Natural killer cell (primary cell): ENCODE measurements at places on chromosomes 6 and 20. TPM values are rescaled to one million over a fixed set of nuclear protein-coding genes. Genes with fewer than 3 reads are reported as not detected.

Gene TSPYL4
- 21.5 TPM for total RNA-seq

Gene HLA-DRA
- 160 TPM for total RNA-seq

Gene SYNDIG1
- not detected for total RNA-seq

Gene RFX6
- not detected for total RNA-seq

Gene CD40
- 7.1 TPM for total RNA-seq

Gene GPX6
- total RNA-seq: not detected

- DNase-seq: peak; percentile 4
Observed at GRCh38 chr6:19999319-20000191, 162.4 kb downstream of the ID4 start.

GRCh38 chr20:62791301-62792181, 4.7 kb upstream of the MRGBP start:
- DNase-seq: peak; percentile 45

- no peak for DNase-seq
Observed at GRCh38 chr6:71396410-71396801, 107.8 kb downstream of the OGFRL1 start.

GRCh38 chr6:46828939-46829338, 35.8 kb downstream of the MEP1A start:
- DNase-seq: no peak

- DNase-seq: no peak
Observed at GRCh38 chr20:43357352-43357751, 100.3 kb upstream of the SRSF6 start.

DNA sequence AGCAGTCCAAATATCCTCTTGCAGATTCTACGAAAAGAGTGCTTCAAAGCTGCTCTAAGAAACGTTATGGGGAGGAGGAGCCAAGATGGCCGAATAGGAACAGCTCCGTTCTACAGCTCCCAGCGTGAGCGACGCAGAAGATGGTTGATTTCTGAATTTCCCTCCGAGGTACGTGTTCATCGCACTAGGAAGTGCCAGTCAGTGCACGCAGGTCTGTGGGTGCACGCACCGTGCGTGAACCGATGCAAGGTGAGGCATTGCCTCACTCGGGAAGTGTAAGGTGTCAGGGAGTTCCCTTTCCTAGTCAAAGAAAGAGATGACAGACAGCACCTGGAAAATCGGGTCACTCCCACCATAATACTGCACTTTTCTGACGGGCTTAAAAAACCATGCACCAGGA, 272.1 kb upstream of the DEFB115 start:
- DNase-seq: no peak

DNA sequence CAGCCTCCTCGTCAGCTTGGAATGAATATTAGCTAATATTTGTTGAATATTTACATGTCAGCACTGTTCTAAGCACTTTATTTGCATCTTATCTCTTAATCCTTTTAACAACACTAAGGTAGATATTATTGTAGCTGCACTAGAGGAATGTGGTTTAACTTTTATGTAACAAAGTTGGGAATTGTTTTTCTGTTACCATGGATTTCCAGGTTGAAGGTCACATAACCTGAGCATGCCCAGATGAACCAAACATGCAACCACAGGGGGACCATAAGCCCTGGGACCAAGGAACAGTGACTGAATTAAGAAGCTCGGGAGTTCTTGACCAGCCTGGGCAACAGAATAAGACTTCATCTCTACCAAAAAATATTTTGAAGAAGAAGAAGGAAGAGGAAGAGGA, 29.1 kb upstream of the YWHAB start:
- DNase-seq: no peak

GRCh38 chr6:135655055-135655454, 157.5 kb upstream of the AHI1 start:
- no peak for DNase-seq

DNA sequence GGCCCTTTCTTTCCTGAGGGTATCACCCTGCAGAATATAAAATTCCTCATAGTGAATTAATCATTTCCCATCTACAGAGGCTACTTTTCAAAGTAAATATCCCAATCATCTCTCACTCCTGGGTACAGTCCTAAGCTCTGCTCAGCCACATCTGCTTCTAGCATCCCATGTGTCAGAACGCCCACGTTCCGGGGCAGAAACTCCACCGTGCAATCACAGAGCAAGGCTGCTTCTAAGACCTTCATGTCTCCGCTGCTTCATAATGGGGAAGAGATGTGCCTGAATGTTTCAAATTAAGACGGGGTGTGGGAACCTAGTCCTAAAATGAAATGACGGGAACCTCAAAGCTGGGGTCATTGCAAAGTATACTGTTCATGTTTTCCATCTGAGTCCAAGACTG, 208.8 kb upstream of the GMDS start:
- DNase-seq: no peak

GRCh38 chr6:87848616-87849015, 146.6 kb upstream of the AKIRIN2 start:
- DNase-seq: no peak

GRCh38 chr20:44702776-44703175, 12.4 kb upstream of the CCN5 start:
- no peak for DNase-seq

DNA sequence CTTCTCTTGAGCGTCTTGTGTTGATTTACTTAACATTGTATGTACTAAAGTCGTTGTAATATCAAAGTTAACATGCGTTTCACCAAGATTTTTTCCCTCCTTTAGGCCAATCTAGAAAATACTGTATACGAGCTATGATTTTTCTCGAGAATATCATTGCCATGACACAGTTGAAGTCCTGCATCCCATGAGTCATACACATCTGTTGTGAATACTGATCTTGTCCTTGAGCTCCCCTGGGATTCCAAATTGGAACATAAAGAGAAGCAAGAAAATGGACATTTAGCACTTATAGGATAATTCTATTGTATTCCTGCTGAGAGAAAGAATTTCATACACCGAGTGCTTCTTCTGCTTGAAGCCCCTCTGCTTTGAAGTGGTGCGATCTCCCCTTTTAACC, 109.6 kb downstream of the SLC35B3 start:
- no peak for DNase-seq

DNA sequence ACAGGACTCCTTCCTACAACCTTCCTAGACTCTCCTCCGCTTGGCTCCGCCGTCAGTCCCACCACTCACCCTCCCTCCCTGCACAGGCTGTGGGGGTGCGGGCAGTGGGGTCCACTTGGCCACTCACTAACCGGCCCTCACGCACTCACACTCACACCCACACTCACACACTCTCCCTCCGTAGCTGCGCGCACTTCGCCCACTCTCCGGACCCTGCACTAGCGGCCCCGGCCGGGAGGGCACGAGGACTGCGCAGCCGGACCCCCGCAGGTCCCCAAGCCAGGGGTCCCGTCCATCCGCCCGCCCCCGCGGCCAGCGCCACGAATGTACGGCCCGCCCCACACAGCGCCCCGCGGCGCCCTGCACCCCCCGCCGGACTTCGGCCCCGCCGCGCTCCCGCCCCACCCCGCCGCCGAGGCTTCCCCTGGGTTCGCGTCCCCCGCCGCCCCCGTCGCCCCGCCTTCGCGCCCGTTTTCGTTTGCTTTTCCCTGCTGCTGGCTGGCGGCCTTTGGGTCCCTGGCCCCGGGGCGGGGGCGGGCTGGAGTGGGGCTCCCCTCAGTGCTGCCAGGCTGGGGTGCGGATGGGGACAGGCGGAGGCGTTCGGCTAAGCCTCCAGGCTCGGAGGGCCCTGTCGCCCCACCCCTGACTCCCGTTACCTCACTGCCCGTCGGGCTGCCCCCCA, 23.0 kb upstream of the SLC22A7 start:
- DNase-seq: no peak

DNA sequence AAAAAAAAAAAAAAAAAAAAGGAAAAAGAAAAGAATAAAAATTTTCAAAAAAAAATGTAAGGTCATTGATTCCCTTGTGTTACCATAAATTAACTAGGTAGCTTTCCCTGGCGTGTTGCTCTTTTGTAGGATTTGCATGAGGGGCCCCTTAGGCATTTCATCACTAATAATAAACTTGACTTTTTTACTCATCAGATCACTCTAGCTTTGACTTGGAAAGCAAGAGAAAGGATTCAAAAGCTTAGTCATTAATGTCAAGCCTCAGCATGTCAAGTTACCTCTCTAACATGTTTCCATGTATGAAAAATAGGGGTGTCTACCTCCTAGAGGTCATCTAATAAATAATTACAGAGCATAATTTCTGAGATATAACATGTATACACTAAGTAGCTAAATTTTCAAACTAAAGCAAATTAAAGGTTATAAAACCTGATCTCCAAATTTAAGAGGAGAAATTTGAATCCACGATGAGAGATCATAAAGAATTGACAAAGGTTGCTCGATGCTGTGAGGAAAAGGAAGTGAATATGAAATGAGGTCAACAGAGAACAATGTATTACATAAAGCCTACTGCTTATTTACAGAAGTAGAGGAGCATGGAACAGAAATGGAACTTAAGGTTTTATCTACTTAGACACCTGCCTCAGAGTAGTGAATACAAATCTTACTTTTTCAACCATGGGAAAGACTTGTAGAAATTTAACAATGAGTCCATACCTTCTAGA, 86.8 kb downstream of the ARHGAP18 start:
- no peak for DNase-seq

- no peak for DNase-seq
Observed at GRCh38 chr6:156827382-156827781, 50.2 kb downstream of the ARID1B start.

GRCh38 chr6:70667256-70667710, 400 bp upstream of the SMAP1 start:
- no peak for DNase-seq

GRCh38 chr6:3278691-3279090, 19.9 kb downstream of the PSMG4 start:
- DNase-seq: no peak
